ENCODE measurements at places on chromosomes 11 and 22. TPM values are rescaled to one million over a fixed set of nuclear protein-coding genes. Genes with fewer than 3 reads are reported as not detected.

The MSANTD2 gene
- total RNA-seq: 12.5 TPM

The PRR5 gene
- 12.0 TPM for total RNA-seq

The ARHGAP8 gene
- 4.4 TPM for total RNA-seq

The SLC6A5 gene
- total RNA-seq: not detected

The MMP8 gene
- total RNA-seq: not detected

The MFNG gene
- total RNA-seq: 116 TPM

DNA sequence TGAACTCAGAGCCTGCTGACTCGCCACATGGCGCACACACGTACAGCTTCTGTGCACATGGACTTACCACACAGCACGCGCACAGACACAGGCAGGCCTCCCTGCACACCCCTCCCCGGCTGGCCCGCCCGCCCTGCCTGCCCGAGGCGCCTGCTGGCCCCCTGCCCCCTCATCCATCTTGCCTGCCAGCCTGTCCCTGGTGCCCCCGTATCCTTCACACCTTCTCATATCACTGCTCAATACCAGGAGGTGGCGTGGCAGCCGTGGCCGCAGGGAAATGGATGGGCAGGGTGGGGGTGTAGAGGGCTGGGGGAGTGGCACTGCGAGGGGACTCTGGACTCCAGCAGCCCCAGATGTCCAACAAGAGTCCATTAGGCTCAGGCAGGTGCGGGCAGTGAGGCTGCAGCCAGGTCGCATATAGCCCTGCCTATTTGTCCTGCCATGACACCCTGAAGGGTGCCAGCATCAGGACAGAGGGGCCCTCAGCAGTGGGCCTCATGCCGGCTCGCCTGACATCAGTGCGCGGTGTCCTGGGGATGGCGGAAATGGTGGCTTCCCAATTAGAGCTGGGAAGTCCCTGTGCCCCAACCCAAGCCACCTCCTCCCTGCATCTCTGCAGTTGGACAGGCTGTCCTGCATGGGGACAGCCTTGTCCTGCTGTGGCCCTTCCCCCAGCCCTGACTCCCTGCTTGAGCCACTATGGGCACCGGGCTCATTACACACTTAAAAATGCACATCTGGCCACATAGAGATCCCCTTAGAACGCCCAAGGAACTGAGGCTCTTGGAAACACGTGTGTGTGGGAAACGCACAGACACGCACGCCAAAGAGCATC, 2.0 kb upstream of the TBX10 start:
- no peaks in the 10 kb centered on the region for H3K36me3 ChIP-seq
- H3K4me1 ChIP-seq: peaks cover 14% of the 10 kb centered on the region
- DNase-seq: no peak
- H3K4me3 ChIP-seq: no peak overlapping the region

DNA sequence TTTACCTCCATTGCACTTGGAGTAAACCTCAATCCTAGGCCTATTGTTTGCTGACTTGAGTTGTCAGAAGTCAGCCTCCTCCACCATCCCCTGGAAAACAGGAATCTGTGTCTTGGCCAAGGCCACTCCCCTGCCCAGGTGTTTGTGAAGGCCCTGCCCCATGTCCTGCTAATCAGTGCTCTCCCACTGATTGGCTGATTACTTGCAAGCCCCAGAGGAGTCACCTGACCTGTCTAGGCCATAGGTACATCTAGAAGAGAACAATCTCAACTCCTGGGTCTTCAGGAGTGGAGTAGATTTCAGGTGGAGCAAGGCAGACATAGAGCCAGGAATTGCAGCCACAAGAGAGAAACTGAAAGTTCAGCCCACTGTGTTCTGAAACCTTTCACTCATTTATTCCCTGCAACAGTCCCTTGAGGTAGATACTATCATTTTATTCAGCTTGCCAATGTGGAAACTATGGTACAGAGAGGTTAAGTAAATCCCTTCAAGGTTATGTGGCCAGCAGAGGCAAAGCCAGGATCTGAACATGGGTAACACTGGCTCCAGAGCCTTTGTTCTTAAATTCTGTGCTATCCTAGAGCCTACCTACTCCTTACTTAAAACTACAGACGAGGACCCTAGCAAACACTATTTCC, 10.4 kb downstream of the OAF start:
- peaks cover 19% of the 10 kb centered on the region for H3K4me1 ChIP-seq
- no peak overlapping the region for H3K27ac ChIP-seq
- no peak overlapping the region for H3K4me3 ChIP-seq
- no peak for DNase-seq
- no peaks in the 10 kb centered on the region for H3K36me3 ChIP-seq
- H3K27me3 ChIP-seq: peaks cover 21% of the 10 kb centered on the region

- DNase-seq: no peak
- no peaks in the 10 kb centered on the region for H3K27me3 ChIP-seq
- no peak overlapping the region for H3K4me3 ChIP-seq
- no peak overlapping the region for H3K27ac ChIP-seq
These were observed 377.0 kb upstream of the LRRC4C start for GRCh38 chr11:41836431-41836830.

GRCh38 chr22:28791841-28792490, 8.4 kb downstream of the XBP1 start:
- H3K36me3 ChIP-seq: peaks cover 16% of the 10 kb centered on the region
- no peaks in the 10 kb centered on the region for H3K27me3 ChIP-seq
- peak overlapping the region; percentile 73 for H3K27ac ChIP-seq
- DNase-seq: no peak
- no peak overlapping the region for H3K4me3 ChIP-seq
- H3K4me1 ChIP-seq: peaks cover 55% of the 10 kb centered on the region

DNA sequence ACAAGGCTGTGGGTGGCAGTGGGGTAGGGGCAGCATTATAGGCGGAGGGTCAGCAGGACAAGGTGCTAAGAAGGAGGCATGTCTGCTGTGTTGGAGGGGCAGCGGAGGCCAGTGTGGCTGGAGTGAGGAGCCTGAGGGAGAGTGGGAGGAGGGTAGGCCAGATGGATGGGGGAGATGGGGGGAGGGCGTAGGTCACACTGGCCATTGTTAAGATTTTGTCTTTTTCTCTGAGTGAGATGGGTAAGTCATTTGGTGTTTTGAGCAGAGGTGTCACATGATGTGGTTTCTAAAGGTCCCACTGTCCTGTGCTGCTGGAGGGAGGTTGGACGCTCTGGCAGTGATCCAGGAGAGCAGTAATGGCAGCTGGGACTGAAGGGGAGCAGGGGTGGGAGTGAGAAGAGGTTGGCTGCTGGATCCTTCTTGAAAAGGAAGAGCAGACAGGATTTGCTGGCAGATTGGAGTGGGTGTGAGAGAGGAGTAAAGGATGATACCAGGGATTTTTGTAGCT, 9.8 kb downstream of the PPP6R3 start:
- H3K27ac ChIP-seq: peak overlapping the region; percentile 38
- no peak for DNase-seq
- H3K36me3 ChIP-seq: peaks cover 16% of the 10 kb centered on the region
- H3K4me3 ChIP-seq: peak overlapping the region; percentile 80
- peaks cover 87% of the 10 kb centered on the region for H3K4me1 ChIP-seq
- H3K27me3 ChIP-seq: no peaks in the 10 kb centered on the region

DNA sequence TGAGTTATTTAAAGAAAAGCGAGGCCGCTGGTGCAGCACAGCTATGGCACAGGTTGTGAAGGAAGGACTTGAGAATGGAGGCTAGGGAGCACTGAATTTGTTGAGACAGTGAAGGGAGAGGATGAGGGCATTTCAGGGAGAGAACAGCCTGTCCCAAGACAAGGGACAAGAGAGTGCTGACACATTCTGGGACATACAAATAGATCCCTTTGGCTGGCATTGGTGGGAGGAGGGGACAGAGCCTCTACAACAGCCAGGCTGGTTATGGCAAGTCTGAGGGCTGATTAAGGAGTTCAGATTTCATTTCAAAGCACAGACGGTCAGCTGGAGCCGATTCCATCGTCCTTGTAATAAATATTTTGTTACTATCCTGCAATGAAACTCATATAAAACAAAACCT, 1.7 kb upstream of the SLC29A2 start:
- H3K36me3 ChIP-seq: no peaks in the 10 kb centered on the region
- H3K4me3 ChIP-seq: peak overlapping the region; percentile 1
- H3K27me3 ChIP-seq: no peaks in the 10 kb centered on the region
- no peak for DNase-seq
- H3K4me1 ChIP-seq: peaks cover 22% of the 10 kb centered on the region
- no peak overlapping the region for H3K27ac ChIP-seq

DNA sequence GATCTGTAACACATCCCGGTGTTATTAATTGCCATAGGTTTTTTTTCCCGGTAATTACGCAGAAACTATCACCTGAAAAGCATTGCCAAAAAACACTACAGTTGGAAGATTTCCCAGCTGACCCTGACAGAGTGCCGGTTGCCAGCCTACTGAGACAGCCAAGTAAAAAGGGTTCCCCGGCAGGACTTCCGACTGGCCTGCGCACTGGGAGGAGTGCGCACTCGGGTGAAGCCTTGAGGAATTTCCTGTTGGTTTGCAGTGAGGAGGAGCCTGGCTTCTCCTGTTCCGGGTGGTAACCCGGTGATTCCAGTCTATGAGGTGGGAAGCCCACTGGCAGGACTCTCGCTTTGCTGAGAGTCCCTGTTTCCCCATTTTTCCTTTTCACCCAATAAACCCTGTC, 52.1 kb downstream of the CNTF start:
- H3K4me3 ChIP-seq: no peak overlapping the region
- H3K4me1 ChIP-seq: no peaks in the 10 kb centered on the region
- no peaks in the 10 kb centered on the region for H3K27me3 ChIP-seq
- H3K27ac ChIP-seq: no peak overlapping the region
- no peaks in the 10 kb centered on the region for H3K36me3 ChIP-seq

DNA sequence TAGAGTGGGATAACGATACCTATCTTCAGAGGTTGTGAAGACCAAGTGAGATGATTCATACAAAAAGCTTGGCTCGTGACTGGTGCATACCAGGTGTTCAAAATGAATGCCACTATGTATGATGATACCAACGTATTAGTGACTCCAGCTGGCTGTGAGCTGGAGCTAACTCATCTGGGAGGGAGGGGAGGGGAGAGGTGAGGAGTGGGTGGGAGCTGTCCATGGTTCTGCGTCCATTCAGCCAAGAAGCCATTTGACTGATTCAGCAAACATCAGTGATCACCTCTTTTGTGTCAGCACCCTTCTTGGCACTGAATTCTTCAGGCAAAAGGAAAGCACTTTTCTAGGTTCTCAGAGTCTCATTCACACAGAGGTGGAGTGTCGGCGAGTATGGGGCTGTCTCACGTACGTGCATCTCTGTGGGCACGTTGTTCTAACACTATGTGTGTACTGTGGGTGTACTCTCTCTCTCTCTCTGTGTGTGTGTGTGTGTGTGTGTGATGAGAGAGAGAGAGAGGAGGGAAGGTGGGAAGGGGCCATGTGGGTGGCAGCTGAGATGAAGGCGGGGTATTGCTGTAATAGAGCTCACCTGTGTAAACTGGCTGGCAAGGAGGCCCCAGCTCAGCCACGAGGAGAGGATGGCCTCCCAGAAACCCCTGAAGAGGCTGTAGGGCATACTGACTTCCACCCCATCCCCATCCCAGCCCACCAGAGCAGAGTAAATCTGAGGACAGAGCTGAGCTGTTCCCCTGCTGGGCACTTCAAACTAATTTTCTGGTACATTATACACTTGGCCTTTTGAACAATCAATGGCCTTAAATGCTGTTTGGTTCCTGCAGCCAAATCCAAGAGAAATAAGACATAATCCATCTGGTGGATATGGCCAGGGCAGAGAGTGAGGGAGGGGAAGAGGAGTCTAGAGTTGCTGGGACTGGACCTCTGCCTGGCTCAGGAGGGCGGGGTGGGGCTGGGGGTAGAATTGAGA, 96.1 kb upstream of the THY1 start:
- no peaks in the 10 kb centered on the region for H3K36me3 ChIP-seq
- no peak overlapping the region for H3K4me3 ChIP-seq
- DNase-seq: no peak
- H3K27me3 ChIP-seq: peaks cover 8% of the 10 kb centered on the region

GRCh38 chr11:70471254-70471653, 72.9 kb downstream of the CTTN start:
- H3K4me1 ChIP-seq: no peaks in the 10 kb centered on the region
- no peak overlapping the region for H3K27ac ChIP-seq
- peak; percentile 18 for DNase-seq
- no peak overlapping the region for H3K4me3 ChIP-seq

DNA sequence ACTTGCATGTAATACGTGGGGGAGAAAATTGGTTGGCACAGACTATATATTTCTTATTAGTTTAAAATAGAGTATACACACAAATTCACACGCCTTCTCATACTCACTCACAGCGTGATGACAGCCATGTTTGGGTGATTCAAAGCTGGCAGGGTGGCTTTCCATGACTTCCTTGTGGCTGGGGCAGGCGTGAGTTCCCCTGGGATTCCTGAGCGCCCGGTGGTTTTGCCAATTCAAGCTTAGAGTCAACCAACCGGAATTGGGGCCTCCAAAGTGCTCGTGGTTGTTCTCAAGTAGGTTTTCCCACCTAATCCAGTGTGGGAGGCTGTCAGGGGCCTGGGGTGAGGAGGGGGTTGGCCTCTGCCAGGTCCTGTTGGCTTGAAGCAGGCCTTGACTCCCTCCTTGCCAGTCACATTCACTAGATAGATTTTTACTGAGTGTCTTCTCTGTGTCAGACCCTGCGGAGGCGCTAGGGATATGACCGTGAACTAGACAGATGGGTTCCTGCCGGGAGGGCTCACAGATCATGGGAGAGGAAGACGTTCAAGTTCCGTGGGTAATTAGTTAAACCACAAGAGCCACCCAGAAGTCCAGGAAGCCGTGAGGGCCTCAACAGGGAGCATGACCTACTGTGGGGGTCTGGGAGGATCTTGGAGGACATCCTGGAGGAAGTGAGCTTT, 11.5 kb downstream of the PKNOX2 start:
- no peak overlapping the region for H3K27ac ChIP-seq
- no peaks in the 10 kb centered on the region for H3K4me1 ChIP-seq
- peaks cover 68% of the 10 kb centered on the region for H3K27me3 ChIP-seq
- DNase-seq: no peak
- no peaks in the 10 kb centered on the region for H3K36me3 ChIP-seq

Measured in activated T-cell treated with anti-CD3 and anti-CD28 coated beads, Interleukin-2, amount 50 U/mL, for 72 hours (primary cell).